CD4-positive, CD25-positive, alpha-beta regulatory T cell (primary cell): ENCODE measurements at places on chromosomes 16 and 17. TPM values are rescaled to one million over a fixed set of nuclear protein-coding genes. Genes with fewer than 3 reads are reported as not detected.

- DNase-seq = no peak
Observed at GRCh38 chr17:7109461-7110322, 4.9 kb downstream of the ASGR2 start.

DNA sequence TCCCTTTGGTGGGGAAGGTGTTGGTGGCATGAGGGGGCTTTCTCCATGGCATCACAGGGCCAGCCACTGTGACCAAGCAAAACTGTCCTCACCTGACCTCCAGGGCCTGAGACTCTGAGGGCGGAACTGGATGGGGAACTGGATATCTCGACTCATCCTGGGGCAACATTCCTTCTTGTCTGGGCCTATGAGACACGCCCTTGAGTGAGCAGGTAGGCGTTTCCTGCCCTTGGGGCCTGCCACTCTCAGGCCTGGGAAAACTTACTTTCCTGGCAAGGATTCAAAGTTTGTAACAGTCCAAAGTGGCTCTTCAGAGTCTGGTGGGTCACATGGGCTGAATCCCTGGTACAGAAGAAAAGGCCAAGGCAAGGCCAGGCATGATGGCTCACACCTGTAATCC, 9.6 kb downstream of the MT1X start:
- no peak for DNase-seq

DNA sequence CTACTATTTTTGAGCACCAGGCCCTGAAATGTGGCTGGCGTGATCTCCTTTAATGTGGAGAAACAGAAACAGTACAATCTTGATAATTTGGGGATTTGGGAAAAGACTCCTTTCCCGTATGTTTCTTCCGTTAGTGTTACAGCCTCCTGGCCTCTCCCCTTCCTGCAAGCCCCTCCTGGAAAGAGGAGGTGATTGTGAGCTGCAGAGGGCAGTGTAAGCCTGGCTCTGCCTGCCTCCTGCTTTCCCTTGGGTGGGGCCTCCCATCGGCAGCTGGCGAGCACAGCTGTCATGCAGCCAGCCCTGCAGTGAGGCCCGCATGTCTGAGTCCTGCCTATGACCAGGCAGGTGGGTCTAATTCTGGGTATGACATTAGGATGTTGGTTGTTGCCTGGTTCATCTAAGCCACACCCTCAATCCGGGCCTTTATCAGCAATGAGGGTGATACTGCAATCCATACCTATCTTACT, 48.7 kb upstream of the WSB1 start:
- DNase-seq = peak; percentile 52

Gene ATXN2L
- 12.1 TPM for polyA plus RNA-seq

Gene GRAPL
- 1.4 TPM for polyA plus RNA-seq
